ENCODE measurements at places on chromosomes 5 and 9. TPM values are rescaled to one million over a fixed set of nuclear protein-coding genes. Genes with fewer than 3 reads are reported as not detected.

The CDKN2A gene
- 3.9 TPM for total RNA-seq

The SELENOP gene
- total RNA-seq, result 0.66 TPM

The FGF1 gene
- total RNA-seq, result 0.07 TPM

The STC2 gene
- total RNA-seq, result 47.5 TPM

The NMUR2 gene
- total RNA-seq, result not detected

The PFN3 gene
- total RNA-seq, result not detected

The LRRC19 gene
- not detected for total RNA-seq

The SPINK7 gene
- total RNA-seq, result not detected

The EEIG1 gene
- 8.2 TPM for total RNA-seq

The ROPN1L gene
- total RNA-seq, result 0.53 TPM

The OBP2B gene
- total RNA-seq, result not detected

The PGM5 gene
- 0.93 TPM for total RNA-seq

The RASEF gene
- total RNA-seq, result under 0.01 TPM

The PCDHGC3 gene
- 19.6 TPM for total RNA-seq

The ACOT12 gene
- not detected for total RNA-seq

The ALDH1A1 gene
- 57.0 TPM for total RNA-seq

The GMCL2 gene
- total RNA-seq, result not detected

The INSL4 gene
- total RNA-seq, result not detected

The NR2F1 gene
- total RNA-seq, result 39.2 TPM

The GRPEL2 gene
- 88.0 TPM for total RNA-seq

The LOX gene
- 62.9 TPM for total RNA-seq

The CDH12 gene
- not detected for total RNA-seq

The PCDHGB1 gene
- 0.66 TPM for total RNA-seq

The FGD3 gene
- total RNA-seq, result not detected

The FAM151B gene
- 3.4 TPM for total RNA-seq

The PCDHA9 gene
- 0.07 TPM for total RNA-seq

The SLCO4C1 gene
- total RNA-seq, result under 0.01 TPM

The AGXT2 gene
- not detected for total RNA-seq

The PDCD1LG2 gene
- 16.1 TPM for total RNA-seq

The PCDHGA12 gene
- 10.8 TPM for total RNA-seq

The PHF24 gene
- total RNA-seq, result not detected

The TSLP gene
- total RNA-seq, result 0.53 TPM
